ENCODE measurements at places on chromosomes 6 and 20.

GRCh38 chr20:56801971-56802755 is 173.1 kb downstream of the TFAP2C start:
- peaks cover 6% of the 10 kb centered on the region for H3K27me3 ChIP-seq
- H3K36me3 ChIP-seq, result peaks cover 12% of the 10 kb centered on the region
- H3K4me3 ChIP-seq, result peak overlapping the region; percentile 47
- H3K4me1 ChIP-seq, result peaks cover 8% of the 10 kb centered on the region
- DNase-seq, result no peak
- no peak overlapping the region for H3K27ac ChIP-seq

DNA sequence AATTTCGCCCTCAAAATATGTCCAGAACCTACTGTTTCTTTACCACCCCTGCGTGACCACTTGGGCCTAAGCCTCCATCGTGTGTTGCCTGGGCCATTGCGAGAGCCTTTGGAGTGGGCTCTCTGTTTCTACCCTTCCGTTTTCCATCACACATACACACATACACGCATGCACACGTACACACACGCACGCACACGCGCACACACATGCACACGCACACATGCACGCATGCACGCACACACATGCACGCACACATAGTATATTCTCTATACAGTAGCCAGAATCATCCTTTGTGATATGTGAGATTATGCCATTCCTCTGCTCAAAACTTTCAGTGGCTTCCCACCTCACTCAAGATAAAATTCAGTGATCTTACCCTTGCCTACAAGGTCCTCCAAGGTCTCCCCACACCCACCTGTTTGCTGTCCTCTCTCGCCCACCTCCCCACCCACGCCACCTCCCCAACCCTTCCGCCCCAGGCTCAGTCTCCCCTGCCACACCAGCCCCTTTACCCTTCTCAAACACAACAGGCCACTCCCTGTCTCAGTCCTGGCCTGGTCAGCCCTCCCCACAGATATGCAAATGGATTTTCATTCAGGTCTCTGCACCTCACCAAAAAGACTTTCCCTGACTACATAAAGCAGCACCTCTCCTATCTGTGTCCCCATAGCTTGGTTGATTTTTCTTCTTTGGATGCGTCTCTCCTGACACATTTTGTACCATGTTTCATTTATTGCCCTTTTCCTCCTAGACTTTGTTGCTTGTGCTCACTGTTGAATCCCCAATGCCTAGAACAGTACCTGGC is 559.6 kb downstream of the CD83 start:
- H3K4me1 ChIP-seq, result peaks cover 50% of the 10 kb centered on the region
- H3K27ac ChIP-seq, result no peak overlapping the region
- no peaks in the 10 kb centered on the region for H3K27me3 ChIP-seq
- no peak overlapping the region for H3K4me3 ChIP-seq
- no peaks in the 10 kb centered on the region for H3K36me3 ChIP-seq

DNA sequence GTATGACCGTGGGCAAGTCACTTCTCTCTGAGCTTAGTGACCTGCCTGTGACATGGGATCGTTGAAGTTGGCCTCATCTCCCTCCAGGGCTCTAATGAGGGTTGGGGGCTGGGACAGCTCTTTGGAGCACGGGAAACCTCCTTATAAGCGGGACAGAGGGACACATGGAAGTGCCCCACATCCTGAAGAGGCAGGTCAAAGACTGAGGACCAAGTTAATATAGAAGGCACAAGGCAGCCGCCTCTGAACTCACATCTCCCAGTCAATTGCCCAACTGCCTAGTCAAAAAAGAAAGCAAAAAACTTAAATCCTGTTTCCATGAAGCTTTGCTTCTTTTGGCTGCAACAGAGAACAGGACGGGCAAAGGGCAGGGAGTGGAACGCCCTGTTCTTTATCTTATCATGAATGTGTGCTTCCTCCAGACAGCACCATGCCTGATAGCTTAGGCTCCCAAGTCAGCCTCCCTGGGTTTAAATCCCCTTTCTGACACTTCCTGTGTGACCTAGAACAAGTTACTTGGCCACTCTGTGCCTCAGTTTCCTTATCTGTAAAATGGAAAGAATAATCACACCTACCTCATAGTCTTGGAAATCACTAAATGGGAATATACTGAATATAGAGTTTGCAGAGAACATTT is 27.1 kb downstream of the LBP start:
- H3K27me3 ChIP-seq, result peaks cover 51% of the 10 kb centered on the region
- no peak for DNase-seq
- no peak overlapping the region for H3K4me3 ChIP-seq
- no peaks in the 10 kb centered on the region for H3K4me1 ChIP-seq
- no peak overlapping the region for H3K27ac ChIP-seq
- H3K36me3 ChIP-seq, result no peaks in the 10 kb centered on the region

DNA sequence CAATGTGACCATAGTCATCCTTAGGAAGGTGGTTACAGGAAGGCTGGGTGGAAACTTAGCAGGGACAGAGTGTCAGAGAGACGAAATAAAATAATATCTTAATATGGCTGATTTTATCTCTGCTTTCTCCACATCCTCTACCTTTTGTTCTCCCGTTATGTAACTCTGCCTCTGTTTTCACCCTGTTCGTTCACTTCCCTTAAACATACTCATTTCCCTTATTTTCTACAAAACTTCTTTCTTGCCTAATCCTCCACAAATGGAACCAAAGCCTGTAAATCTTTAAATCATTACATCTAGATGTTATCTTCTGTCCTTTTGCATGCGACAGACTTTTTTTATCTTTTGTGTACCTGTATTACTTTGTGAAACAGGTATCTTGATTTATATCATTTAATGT is 23.3 kb upstream of the CRIP3 start:
- H3K4me3 ChIP-seq, result no peak overlapping the region
- no peak overlapping the region for H3K27ac ChIP-seq
- H3K36me3 ChIP-seq, result no peaks in the 10 kb centered on the region

- H3K36me3 ChIP-seq, result no peaks in the 10 kb centered on the region
- peak overlapping the region; percentile 74 for H3K27ac ChIP-seq
- H3K27me3 ChIP-seq, result peaks cover 5% of the 10 kb centered on the region
- peaks cover 44% of the 10 kb centered on the region for H3K4me1 ChIP-seq
- peak; percentile 42 for DNase-seq
Measured at GRCh38 chr6:138287144-138287955, 69.1 kb upstream of the PBOV1 start.

- H3K27me3 ChIP-seq, result peaks cover 2% of the 10 kb centered on the region
- H3K4me3 ChIP-seq, result no peak overlapping the region
- peaks cover 36% of the 10 kb centered on the region for H3K36me3 ChIP-seq
- H3K27ac ChIP-seq, result peak overlapping the region; percentile 59
Measured at GRCh38 chr6:111556004-111556403, 49.7 kb downstream of the TRAF3IP2 start.

GRCh38 chr6:126625019-126625418 is 285.1 kb downstream of the CENPW start:
- no peak overlapping the region for H3K27ac ChIP-seq
- peak; percentile 3 for DNase-seq
- H3K36me3 ChIP-seq, result no peaks in the 10 kb centered on the region
- no peaks in the 10 kb centered on the region for H3K4me1 ChIP-seq
- no peaks in the 10 kb centered on the region for H3K27me3 ChIP-seq

DNA sequence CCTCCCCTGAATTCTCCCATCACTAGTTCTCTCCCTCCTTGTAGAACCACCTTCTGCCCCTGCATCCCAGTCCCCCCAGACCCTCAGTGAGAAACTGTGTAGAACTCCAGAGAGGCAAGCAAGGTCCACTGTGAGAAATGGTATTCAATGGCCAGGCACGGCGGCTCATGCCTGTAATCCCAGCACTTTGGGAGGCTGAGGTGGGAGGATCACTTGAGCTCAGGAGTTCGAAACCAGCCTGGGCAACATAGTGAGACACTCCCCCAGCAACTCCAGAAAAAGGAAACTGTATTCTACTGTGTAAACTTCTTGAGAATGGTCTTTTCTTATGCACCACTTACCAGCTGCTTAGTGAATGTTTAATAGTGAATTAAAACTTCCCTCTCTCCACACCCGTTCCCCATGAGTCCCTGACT is 8.2 kb upstream of the CD83 start:
- H3K27me3 ChIP-seq, result peaks cover 9% of the 10 kb centered on the region
- no peak overlapping the region for H3K4me3 ChIP-seq
- no peak overlapping the region for H3K27ac ChIP-seq
- no peaks in the 10 kb centered on the region for H3K4me1 ChIP-seq
- H3K36me3 ChIP-seq, result peaks cover 6% of the 10 kb centered on the region

GRCh38 chr20:58712151-58712791 is 19.7 kb downstream of the NPEPL1 start:
- peaks cover 2% of the 10 kb centered on the region for H3K27me3 ChIP-seq
- H3K36me3 ChIP-seq, result no peaks in the 10 kb centered on the region
- DNase-seq, result no peak

- H3K27ac ChIP-seq, result peak overlapping the region; percentile 44
- H3K4me3 ChIP-seq, result no peak overlapping the region
- H3K27me3 ChIP-seq, result no peaks in the 10 kb centered on the region
- DNase-seq, result no peak
- H3K4me1 ChIP-seq, result peaks cover 65% of the 10 kb centered on the region
- H3K36me3 ChIP-seq, result peaks cover 15% of the 10 kb centered on the region
Measured at GRCh38 chr6:89346433-89346832, 6.1 kb downstream of the UBE2J1 start.

- no peaks in the 10 kb centered on the region for H3K4me1 ChIP-seq
- no peak overlapping the region for H3K27ac ChIP-seq
- H3K36me3 ChIP-seq, result no peaks in the 10 kb centered on the region
- DNase-seq, result no peak
Measured at GRCh38 chr6:53112871-53113270, 35.8 kb downstream of the GCM1 start.

- H3K36me3 ChIP-seq, result peaks cover 11% of the 10 kb centered on the region
- peaks cover 86% of the 10 kb centered on the region for H3K4me1 ChIP-seq
- peak overlapping the region; percentile 45 for H3K4me3 ChIP-seq
- no peak for DNase-seq
Measured at GRCh38 chr20:1388741-1389483, 3.9 kb downstream of the FKBP1A start.

- H3K36me3 ChIP-seq, result peaks cover 11% of the 10 kb centered on the region
- DNase-seq, result no peak
- H3K27me3 ChIP-seq, result no peaks in the 10 kb centered on the region
- no peak overlapping the region for H3K4me3 ChIP-seq
- no peak overlapping the region for H3K27ac ChIP-seq
- H3K4me1 ChIP-seq, result peaks cover 20% of the 10 kb centered on the region
Measured at GRCh38 chr6:77341058-77341986, 122.0 kb downstream of the HTR1B start.

DNA sequence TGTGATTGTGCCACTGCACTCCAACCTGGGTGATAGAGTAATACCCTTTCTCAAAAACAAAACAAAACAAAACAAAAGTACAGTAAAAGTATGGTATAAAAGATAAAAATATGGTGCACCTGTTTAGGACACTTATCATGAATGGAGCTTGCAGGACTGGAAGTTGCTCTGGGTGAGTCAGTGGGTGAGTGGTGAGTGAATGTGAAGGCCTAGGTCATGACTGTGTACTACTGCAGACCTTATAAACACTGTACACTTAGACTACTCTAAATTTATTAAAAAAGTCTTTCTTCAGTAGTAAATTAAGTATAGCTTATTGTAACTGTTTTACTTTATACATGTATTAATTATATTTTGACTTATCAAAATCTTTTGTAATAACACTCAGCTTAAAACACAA is 46.0 kb downstream of the ZFP64 start:
- no peak overlapping the region for H3K27ac ChIP-seq
- no peak overlapping the region for H3K4me3 ChIP-seq
- H3K27me3 ChIP-seq, result no peaks in the 10 kb centered on the region
- peaks cover 5% of the 10 kb centered on the region for H3K4me1 ChIP-seq

- no peaks in the 10 kb centered on the region for H3K27me3 ChIP-seq
- H3K27ac ChIP-seq, result no peak overlapping the region
- H3K4me1 ChIP-seq, result no peaks in the 10 kb centered on the region
Measured at GRCh38 chr20:39155971-39156370, 193.8 kb downstream of the DHX35 start.

- H3K36me3 ChIP-seq, result peaks cover 26% of the 10 kb centered on the region
- H3K27ac ChIP-seq, result no peak overlapping the region
- no peak overlapping the region for H3K4me3 ChIP-seq
- H3K27me3 ChIP-seq, result no peaks in the 10 kb centered on the region
- no peak for DNase-seq
Measured at GRCh38 chr6:144590532-144590931, 305.4 kb downstream of the UTRN start.

GRCh38 chr6:27839626-27840475 is 72.3 kb downstream of the OR2B2 start:
- no peaks in the 10 kb centered on the region for H3K27me3 ChIP-seq
- H3K4me1 ChIP-seq, result peaks cover 6% of the 10 kb centered on the region
- DNase-seq, result peak; percentile 82

DNA sequence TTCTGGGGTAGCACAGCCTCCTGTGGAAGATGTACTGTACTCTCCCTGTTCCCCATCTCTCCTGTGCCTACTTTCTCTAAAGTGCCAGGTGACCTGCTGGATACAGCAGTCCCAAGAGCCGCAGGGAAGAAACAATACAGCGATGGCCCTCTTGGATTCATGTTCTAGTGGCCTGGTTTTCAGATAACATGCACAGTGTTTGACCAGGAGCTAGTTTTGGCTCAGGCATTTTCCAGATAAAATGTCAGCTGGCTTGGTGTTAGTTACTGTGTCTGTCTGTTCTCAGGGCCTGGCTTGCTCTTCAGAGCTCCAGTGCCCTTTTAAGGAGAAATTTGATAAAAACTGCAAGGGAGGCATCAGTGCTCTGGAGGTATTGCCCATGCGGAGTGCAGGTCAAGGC is 41.3 kb downstream of the GABRR2 start:
- H3K4me3 ChIP-seq, result no peak overlapping the region
- no peak for DNase-seq
- H3K27me3 ChIP-seq, result peaks cover 19% of the 10 kb centered on the region
- no peaks in the 10 kb centered on the region for H3K4me1 ChIP-seq

DNA sequence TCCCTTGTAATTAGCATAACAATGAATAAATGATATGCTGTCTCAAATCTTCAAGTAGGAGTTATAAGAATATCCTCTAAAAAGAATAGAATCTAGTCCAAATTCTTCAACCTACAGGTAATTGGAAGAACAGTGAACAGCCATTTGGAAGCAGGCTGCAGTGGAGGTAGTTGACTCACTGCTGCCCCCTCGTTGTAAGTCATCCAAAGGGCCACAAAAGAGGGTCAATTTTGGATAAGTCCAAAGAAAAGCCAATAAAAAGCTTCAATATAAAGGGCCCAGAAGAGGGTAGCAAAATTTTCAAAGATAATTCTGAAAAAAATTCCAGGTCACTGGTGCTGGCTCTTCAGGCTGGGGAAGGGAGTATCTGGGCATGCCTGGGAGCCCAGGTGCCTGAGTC is 60.8 kb upstream of the SSTR4 start:
- no peaks in the 10 kb centered on the region for H3K36me3 ChIP-seq
- H3K4me3 ChIP-seq, result no peak overlapping the region
- DNase-seq, result no peak
- H3K27ac ChIP-seq, result no peak overlapping the region

DNA sequence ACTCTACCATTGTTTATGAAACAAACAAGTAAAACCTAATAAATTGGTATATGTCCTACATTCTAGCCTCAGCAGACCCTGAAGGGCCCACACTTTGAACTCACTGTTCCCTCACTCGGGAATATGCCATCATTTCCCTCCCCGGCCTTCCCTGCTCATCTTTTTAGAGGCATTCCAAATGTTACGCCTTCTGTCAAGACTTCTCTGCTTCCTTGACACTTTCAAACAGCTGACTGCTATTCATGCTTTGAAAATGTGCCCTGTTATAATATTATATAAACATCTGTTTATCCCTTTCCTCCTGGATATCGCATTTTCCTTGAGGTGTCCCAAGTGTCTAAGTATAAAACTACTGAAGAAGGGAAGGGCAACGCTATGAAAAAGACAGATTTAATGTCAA is 249.5 kb upstream of the THEMIS start:
- peaks cover 4% of the 10 kb centered on the region for H3K36me3 ChIP-seq
- H3K4me1 ChIP-seq, result peaks cover 15% of the 10 kb centered on the region
- no peak overlapping the region for H3K4me3 ChIP-seq
- H3K27me3 ChIP-seq, result no peaks in the 10 kb centered on the region
- no peak overlapping the region for H3K27ac ChIP-seq
